ENCODE measurements at places on chromosomes 4 and X.

DNA sequence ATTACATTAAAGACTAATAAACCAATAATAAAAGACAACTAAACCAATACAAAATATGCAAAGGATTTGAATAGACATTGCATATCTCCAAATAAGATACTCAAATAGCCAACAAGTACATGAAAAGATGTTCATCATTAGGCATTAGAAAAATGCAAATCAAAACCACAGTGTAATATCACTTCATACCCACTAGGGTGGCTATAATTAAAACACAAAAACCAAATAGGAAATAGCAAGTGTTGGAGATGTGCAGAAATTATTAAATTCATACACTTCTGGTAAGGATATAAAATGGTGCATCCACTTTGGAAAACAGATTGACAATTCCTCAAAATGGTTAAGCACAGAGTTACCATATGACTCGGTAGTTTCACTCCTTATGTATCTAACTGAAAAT is 860.8 kb upstream of the DIAPH2 start:
- DNase-seq: no peak

DNA sequence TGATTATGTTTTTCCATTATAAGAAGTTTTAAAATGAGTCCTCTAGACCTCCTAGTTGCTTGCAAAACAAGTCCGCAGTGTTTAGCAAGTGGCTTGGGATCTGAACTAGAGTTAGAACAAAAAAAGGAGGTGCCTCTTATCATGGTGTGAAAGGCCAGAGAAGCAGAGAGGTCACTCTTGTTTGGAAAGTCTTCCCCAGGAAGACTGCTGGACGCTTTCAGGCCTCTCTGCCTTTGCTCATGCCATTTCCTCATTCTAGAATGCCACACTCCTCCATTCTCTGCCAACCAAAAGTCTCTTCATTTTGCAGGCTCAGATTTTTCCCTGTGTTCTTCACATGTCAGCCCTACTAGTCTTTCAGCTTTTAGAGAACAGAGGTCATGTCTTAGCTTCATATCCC is 14.9 kb downstream of the PARM1 start:
- no peak for DNase-seq

GRCh38 chr4:30295652-30296051 is 424.5 kb upstream of the PCDH7 start:
- no peak for DNase-seq

DNA sequence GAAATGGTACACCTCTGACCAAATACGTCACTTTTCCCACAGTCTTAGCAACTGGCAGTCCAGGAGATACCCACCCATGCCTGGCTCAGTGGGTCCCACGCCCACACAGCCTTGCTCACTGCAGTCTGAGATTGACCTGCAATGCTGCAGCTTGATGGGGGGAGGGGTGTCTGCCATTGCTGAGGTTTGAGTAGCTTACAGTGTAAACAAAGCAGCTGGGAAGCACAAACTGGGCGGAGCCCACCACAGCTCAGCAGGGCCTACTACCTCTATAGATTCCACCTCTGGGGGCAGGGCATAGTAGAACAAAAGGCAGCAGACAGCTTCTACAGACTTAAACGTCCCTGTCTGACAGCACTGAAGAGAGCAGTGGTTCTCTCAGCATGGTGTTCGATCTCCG is 52.7 kb downstream of the AMER1 start:
- no peak for DNase-seq

GRCh38 chrX:118718737-118719136 is 8.7 kb upstream of the IL13RA1 start:
- no peak for DNase-seq

- no peak for DNase-seq
Observed at GRCh38 chrX:6695717-6696116, 160.8 kb upstream of the VCX3A start.

- no peak for DNase-seq
Observed at GRCh38 chr4:851701-852430, 25.9 kb upstream of the CPLX1 start.

GRCh38 chr4:146439437-146439836 is 82.3 kb downstream of the SLC10A7 start:
- DNase-seq: no peak

- DNase-seq: no peak
Observed at GRCh38 chr4:41009411-41009810, 204.9 kb downstream of the APBB2 start.

DNA sequence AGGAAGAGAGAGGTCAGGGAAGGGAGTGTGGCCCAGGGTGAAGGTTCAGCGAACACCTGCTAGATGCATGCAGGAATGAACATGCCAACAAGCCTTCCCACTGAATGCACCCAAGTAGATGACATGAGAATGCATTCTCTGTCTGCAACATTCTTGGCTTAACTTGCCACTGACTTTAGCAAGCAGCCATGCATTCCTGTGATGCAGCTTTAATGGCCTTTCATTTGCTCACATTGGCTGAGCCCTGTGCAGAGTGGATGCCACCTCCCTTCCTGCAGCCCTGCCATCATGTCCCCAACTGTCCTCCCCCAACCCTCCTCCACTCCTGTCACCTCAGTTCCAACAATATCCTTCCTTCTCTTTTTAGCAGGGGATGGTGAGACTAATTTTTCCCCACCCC is 25.3 kb upstream of the MTNR1A start:
- no peak for DNase-seq

DNA sequence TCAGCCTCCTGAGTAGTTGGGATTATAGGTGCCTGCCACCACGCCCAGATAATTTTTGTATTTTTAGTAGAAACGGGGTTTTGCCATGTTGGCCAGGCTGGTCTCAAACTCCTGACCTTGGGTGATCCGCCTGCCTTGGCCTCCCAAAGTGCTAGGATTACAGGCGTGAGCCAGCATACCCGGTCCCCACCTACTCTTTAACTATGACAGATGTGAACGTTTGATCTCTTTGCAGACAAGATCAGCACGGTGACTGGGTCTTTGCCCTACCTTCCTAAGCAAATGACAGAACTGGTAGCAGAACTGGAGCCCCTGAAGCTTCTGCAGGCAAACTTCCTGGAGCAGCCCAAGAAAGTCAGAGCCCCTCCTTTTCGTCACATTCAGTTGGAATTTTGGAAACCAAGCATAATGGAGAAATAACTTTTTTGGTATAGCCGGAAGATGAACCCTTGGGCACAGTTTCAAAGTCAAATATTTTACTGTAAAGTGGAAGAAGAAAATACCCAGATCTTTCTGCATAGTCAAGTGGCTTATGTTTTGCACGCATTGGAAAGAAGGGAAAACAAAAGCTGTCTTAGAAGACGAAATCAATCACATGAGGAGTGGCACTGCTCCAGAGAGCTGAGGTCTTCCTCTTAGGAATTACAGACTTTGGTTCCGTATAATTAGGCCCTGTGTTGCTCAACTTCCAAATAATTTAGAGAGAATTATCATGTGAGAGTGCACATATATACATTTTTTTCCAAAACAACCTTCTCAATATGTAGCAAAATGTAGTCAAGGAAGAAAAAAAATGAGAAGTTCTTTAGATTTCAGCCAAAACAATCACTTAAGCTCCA is 90.6 kb downstream of the SORBS2 start:
- DNase-seq: no peak

GRCh38 chrX:14497184-14497666 is 32.1 kb upstream of the GLRA2 start:
- DNase-seq: no peak

GRCh38 chr4:174037049-174037448 is 246.4 kb downstream of the FBXO8 start:
- no peak for DNase-seq

- no peak for DNase-seq
Observed at GRCh38 chr4:122243785-122244184, 91.7 kb downstream of the BLTP1 start.

DNA sequence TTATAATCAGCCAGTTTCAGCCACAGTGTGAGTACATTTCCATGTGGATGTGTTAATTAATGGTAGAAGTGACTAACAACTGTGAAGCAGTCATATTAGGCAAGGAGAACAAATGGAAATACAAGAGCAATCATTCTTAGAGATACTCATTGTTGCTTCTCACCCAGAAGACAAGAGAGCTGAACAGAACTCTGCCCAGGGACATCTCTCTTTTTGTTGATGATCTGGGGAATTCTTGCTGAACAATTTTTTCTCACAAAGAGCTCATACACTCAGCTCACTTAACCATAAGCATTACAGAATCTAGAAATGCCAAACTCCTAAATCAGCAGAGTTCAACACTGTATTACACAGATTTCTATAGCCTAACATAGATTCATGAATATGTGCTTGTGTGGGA is 150.1 kb downstream of the COMMD8 start:
- DNase-seq: no peak

DNA sequence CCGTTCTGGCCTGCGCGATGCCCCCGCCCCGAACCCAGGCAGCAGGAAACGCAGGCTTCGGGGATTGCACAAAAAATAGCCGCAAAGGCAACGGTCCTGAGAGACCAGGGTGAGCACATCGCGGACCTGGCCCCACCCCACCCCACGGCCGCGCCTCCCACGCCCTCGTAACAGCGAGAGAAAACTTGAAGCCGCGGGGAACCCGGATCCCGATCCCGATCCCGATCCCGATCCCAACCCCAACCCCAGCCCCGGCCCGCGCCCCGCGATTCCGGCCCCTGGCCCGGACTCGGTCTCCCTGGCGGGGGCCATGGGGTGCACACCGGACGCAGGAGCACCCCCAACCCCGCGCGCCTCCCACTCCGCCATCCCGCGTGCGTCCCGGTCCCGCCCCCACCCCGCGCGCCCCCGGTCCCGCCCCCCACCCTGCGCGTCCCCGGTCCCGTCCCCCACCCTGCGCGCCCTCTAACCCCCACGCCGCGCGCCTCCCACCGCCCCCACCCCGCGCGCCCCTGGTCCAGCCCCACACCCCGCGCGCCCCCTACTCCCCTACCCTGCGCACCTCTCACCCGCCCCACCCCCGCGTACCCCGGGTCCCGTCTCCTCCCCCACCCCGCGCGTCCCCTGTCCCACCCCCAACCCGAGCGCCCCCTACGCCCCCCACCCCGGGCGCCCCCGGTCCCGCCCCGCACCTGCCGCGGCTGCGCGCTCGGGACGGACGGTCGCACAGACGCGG is 29.0 kb downstream of the NOP14 start:
- DNase-seq: no peak

DNA sequence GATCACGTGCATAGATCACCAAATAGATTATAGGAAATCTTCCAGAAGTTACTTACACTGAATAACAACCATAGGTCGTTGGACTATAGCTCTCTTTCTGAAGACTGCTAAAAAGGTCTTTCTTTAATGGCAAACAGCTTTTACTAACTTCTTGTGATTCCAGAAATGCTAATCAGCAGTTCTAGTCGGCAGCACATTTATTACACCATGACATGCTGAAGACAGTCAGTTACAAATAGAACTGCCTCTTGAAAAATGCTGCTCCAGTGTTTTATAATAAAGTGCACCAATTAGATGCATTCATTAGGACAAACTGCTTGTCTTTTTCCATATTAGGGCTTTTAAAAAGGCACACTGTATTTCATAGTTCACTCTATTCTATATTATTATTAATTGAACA is 488.2 kb downstream of the PABPC4L start:
- DNase-seq: no peak

GRCh38 chr4:102356562-102357202 is 11.4 kb upstream of the SLC39A8 start:
- no peak for DNase-seq

DNA sequence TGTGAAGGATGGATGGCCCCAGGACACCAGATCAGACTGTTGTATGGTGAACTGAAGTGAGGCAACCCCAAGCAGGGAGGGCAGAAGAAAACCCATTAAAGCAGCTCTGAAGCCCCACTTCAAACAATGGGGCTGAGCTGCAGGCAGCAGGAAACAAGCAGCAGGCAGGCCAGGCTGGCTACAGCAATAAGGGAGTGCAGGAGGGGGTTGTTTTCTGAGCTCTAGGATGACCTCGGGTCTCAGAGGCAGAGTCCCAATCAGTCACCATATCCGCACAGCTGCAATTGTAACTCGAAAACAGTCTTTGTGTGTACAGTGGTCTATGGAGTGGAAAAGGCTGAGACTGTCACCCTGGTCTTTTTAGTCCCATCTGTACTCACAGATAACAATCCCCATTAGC is 90.4 kb downstream of the COL4A6 start:
- DNase-seq: no peak

DNA sequence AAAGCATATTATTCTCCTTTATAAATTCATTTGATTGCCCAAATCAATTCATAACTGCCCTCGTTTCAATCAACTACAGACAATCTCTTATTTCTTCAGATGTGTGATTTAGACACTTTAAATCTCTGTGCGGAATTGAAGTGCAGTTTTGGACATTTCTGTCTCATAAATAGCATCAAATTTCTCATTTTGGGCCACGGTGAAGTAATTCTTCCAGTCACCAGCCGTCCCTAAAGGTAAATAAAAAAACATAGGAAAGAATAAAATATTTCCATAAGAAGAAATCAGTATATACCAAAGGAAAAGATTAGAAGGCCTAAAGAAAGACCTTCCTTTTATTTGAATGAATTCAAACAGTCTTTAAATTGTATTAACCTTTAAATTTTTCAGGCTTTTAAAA is 33.4 kb downstream of the SULT1B1 start:
- DNase-seq: no peak

DNA sequence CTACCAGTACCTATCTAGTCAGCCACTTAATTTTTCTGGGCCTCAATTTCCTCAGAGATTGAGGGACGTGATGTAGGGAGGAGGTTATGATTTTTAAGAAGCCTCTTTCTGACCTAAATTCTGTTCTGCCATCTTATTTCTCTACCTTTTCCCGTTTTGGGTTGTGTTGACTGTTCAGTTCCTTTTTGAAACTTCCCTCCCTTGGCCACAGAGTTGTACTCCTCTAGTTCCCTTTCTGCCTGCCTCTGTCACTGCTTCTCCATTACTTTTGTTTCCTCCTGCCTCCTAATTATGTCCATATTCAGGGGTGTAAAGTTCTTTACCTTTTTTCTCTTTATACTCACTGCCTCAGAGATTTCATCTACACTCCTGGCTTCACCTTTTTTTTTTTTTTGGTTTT is 25.4 kb downstream of the CLCN5 start:
- DNase-seq: no peak

- no peak for DNase-seq
Observed at GRCh38 chr4:55030589-55030988, 94.8 kb downstream of the KDR start.

- DNase-seq: no peak
Observed at GRCh38 chr4:47485768-47486167, 693 bp downstream of the ATP10D start.

Measured in GM04503 (cell line).